ENCODE measurements at places on chromosomes 3 and 15.

DNA sequence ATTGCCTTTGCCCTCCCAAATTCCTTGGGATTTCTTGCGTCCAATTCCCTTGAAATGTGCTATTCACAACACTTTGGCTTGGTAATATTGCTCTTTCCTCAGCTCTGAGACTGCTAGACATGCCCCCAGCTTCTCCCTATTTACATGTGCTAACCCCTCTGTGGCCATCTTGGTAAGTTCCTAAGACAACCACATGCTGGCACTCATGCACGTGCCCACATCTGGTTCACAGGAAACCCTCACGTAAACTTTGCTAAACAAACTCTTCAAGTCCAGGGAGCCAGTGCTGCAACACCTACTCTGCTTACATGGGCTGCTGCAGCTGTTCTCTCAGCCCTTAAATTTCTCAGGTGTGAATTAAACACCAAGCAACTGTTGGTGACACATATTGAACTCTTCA is 121.8 kb downstream of the ADAMTSL3 start:
- DNase-seq: no peak

GRCh38 chr3:101091489-101091888 is 98.3 kb upstream of the ABI3BP start:
- DNase-seq: no peak

GRCh38 chr3:22157848-22158247 is 406.8 kb upstream of the ZNF385D start:
- peak; percentile 9 for DNase-seq

GRCh38 chr3:183828538-183828870 is 3.1 kb upstream of the MAP6D1 start:
- DNase-seq: no peak

DNA sequence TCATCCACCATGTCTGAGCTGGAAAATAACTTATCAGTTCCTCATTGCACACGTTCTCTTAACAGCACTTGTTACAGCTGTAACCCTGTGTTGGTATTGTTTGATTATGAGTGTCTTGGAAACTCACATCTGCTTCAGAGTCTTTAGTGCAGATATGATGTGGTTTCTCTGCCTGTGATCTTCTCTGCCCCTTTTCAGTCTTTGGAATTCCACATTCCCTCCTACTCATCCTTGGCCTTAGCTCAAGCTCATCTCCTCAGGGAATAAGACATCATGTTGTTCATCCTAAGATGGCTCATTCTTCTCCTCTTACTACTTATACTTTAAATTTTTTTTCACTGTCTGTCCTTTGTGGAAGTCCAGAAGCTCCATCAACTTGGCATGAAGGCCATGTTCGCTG is 77.7 kb downstream of the SYNPR start:
- DNase-seq: no peak

- no peak for DNase-seq
Measured at GRCh38 chr3:120622870-120623726, 27.0 kb downstream of the NDUFB4 start.

DNA sequence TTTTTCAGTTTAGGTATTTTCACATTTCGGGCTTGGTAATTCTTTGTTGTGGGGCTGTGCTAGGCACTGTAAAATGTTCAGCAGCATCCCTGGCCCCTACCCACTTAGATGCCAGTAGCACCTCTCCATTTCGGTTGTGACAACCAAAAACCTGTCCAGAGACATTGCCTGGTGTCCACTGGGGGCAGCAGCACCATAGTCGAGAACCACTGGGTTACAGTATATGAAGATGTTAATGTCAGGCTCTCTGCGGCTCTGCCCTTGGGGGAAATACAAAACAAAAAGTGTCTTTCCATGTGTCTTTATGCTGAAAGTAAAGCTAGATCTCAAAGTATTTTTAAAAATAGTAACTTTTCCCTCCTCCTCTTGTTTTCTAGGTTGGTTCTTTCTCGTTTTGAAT is 177.2 kb downstream of the ITPR1 start:
- no peak for DNase-seq

DNA sequence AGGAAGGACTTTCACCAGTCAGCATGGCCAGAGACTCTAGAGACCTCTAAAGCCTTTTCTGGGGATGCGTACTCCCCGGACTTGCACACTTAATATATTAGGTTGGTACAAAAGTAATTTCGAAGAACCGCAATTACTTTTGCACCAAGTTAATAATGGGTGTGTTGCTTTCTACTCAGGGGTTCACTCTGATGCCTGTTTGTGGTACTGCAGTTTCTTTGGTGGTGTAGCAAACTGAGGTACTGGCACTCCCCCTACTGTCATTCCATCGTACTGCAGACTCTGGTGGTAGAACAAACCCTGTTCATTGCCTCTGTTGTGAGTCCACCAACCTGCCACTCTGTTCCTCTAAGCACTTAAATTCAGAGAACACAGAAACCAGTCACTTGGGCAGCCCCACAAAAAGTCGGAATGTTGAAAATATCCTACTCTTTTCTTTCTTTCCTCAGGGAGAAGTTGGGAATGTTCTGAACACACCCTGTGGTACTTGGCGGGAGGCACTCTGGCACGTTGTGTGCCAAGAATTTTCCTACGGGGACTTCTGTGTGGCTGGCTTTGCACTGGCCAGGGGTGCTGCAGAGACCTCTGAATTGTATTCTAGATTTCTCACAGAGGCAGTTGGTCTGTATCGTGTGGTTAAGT is 46.3 kb downstream of the GABRG3 start:
- peak; percentile 69 for DNase-seq

DNA sequence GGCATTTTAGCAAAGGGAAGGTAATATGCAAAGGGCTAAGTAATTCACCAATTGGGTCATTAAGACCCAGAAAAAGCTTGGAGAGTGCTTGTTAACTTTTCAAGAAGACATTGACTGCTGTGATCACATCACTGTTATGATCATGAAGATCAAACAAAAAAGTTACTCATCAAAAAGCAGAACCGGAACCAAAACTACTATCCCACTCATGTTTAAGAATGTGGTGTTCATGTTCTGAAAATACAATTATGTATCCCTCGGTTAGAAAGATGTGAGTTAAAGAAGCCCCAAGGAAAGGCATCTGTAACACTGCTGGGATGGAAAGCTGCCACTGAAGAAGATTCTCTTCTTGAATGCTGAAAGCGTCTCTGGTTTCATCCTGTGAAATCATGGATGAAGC is 32.6 kb downstream of the BBX start:
- DNase-seq: no peak

- no peak for DNase-seq
Measured at GRCh38 chr15:89167267-89168176, 53.9 kb downstream of the RLBP1 start.

DNA sequence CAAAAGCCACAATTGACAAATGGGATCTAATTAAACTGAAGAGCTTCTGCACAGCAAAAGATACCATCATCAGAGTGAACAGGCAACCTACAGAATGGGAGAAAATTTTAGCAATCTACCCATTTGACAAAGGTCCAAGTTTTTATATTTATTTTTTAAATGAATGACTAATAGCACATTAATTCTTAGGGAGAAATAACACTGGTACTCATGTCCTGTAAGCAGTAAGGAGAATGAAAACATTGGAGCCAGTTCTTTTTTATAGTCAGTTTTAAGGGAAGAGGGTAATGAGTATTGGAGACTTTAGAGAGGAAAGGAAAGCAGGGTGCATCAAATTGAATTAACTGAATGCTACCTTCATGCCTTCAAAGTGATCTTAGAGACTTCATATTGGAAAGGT is 404.7 kb upstream of the TGFBR2 start:
- DNase-seq: no peak

GRCh38 chr15:68409736-68410370 is 22.1 kb downstream of the ITGA11 start:
- DNase-seq: no peak

- peak; percentile 71 for DNase-seq
Measured at GRCh38 chr3:99108508-99108907, 207.0 kb upstream of the DCBLD2 start.

DNA sequence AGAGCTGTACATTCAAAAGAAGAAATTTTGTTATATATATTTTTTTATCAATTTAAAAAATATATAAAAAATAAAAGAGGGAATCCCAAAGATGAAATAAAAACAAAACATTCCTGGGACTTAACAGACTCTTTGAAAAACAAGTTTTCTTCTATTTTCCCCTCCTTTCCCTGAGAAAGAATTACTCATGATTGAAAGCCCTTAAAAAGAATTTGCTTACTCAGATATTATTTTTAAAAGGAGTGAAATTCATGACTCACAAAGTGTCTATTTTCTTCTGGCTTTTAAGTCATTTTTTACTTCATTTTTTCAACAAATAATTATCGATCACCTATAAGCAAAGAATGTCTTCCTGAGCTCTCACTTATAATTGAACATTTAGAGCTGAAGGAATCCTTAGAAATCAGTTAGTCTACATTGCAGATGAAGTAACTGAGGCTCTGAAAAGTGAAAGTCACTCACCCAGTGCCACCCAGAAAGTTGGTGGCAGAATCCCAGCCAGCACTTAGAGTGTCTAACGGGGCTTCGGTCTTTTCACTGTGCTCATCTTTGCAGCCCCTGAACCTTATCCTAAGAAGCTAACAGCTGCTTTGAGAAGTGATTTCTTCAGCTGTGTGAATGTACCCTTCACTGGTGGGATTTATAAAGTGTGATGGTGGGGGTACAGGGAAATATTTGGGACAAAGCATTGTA is 42.5 kb upstream of the NUDT16 start:
- DNase-seq: no peak

- DNase-seq: no peak
Measured at GRCh38 chr3:49454458-49454857, 15.6 kb upstream of the DAG1 start.

DNA sequence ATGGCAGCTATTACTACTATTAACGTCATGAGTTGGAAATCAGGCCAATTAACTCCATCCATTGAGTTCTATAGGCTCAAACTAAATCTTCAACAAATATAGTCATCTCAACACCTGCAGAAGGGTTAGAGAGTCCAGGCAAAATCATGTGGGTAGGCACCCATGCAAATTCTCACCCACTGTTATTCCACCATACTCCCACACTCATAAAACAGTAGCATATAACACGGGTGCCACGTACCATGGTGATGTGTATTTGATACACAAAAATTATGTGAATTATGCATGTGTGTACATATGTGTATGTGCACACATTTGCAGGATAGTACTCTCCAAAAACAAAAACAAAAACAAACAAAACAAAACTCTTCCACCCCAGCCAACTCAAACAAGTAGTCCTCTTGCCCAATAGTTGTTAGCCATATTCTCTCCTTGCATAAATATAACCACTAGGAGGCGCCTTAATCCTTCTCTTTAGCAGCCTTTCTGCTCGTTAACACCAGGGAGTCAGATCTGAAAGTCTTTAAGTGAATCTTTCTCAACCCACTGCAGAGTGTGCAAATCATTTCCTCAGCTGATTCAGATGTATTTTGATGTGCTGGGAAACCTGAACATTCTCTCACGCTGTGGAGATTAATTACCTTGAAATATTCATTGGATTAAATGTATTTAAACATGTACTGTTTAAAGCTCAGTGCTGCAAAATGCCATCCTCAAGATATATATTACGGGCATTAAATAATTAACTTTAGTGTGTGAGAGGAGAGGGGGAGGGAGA is 38.0 kb upstream of the COPB2 start:
- DNase-seq: peak; percentile 82

DNA sequence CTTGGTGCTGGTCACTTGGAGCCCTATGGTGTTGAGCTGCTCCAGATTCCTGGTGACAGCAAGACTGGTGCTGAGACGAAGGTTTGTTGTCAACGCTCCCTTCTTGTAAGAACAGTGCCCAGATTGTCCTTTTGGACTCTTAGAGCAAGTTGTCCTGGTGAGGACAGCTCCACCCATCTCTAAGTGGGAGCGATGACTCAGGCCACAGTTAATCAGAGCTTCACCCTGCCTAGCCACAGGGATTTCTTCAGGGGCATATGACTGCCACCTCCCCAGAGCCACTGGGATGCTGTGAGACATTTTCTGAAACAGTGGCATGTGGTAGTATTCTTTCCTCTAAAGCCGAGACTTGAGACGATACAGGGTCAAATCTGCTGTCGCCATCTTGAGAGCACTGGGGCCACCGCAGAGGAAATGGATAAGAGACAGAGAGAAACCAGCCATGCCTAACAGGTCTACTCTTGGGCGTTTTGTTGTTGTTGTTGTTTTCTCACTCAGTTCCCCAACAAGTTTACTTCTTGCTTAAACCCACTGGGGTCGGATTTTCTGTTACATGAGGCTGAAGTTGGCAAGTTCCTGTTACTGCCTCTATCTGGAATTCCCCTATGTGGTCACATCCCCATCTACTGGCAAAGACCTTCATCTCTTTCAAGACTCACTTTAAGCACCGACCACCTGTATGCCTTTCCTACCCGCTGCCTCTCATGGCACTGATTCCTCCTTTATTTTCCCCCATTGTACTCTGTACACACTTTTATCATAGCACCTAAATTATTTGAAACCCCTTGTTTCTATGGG is 16.0 kb upstream of the PCOLCE2 start:
- DNase-seq: no peak

GRCh38 chr3:143147707-143148106 is 28.1 kb downstream of the CHST2 start:
- DNase-seq: no peak

DNA sequence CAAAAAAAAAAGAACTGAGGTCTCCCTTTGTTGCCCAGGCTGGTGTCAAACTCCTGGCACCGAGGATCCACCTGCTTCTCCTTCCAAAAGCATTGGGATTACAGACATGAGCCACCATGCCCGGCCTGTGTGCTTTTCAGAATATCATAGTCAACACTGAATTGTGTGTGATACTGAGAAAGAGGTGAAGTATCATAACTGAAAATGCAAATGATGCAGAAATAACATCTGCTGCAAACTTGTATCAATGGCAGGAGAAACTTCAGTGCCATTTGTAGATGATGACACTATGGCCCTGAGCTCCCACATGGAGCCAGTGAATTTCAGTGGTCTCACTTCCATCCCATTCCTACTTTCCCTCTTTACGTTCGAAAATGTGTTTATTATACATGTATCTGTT is 21.9 kb downstream of the IL12A start:
- DNase-seq: no peak

DNA sequence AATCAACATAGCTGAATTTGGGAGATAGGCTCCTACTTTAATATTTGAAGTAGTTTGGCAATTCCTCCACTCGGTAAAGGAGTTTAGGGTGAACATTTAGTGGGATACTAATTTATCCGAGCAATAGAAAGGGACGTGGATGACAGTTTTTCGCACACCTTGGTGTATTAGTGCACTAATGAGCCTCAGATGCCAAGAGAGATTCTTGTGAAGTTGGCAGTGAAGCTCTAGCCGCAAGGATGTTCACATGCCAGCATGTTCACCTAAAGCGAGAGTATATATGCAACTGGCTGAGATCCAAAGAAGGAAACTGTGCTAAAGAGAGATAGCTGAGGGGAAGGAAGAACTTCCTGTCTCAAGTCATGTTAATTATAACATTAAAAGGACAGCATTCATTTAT is 58.5 kb downstream of the TGFBR2 start:
- DNase-seq: no peak

DNA sequence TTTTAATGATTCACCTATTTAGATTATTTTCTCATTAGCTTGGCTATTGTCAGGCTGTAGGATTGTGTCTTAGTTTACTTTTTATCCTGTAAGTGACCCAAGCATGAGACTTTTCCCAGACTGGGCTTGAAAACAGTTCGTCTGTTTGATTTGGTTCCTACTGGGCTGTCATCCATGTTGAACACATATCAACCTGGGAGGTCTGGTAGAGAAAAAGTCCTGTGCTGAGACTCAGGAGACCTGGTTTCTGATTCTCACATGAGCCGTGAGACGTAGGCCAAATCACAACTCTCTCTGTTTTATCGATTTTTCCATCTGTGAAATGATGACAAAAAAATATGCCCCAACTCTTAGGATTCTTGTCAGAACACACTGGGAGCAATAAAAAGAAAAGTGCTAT is 98.8 kb upstream of the GALNT15 start:
- peak; percentile 65 for DNase-seq

All from muscle of back (tissue), 13 donors.